Activated T-helper 1 cell treated with Interleukin-2 at 50 U/mL for 16 hours (primary cell): ENCODE measurements at places on chromosomes 2 and 18.

DNA sequence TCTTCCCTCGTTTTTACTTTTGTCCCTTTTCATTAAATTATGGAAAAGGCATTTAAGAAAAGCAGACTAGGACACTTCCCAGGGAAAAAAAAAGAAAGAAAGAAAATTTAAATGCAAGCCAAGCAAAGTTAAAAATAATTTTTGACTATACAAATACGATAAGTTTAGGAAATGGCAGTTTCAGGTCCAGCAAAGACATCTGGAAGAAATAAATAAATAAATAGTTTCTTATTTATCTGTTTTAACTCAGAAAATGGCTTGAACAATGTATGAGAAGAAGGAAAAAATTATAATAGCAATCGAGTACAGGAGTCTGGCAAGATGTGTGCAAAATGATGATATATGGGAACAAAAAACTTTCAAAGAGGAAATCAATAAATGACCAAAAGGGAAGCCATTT is 114.6 kb upstream of the NCKAP5 start:
- no peak for DNase-seq

DNA sequence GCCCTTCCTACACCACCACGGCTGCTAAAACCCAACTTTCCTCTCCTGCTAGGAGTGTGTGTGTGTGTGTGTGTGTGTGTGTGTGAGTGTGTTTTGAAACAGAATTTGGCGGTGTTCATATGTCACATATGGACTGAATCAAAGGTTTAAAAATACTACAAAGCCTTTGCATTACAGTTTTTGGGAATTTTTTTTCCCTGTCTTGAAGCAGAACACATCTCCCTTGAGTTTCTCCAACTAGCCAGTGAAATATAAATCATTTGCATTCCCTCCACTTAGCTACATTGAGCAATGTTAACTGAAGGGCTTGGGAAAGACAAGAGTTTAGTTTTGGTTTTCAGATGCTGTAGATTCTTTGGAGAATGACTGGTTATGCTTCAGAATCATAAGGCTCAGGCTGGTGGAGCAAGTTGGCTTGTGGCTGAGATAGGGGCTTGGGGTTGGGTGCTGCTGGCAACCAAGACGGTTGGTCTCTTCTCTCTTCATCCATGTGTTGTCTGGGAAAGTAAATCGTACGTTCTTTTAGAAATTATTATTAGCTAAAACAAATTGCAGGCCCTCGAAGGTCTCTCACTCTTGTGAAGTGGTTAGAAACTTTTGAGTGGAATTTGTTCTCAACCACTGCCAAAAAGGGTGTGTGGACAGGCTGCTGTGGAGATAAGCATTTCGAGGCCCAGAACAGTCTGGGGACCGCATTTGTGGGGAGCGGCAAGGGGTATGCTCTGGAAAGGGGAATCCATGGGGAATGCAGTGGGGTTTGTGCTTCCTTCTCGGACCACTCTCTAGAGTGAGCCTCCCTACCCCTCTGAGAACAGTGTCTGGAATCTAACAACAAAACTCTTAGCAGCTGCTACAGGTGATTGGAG is 1.4 kb downstream of the NRP2 start:
- DNase-seq, result no peak

- no peak for DNase-seq
These were observed 61.3 kb downstream of the MRPS9 start for GRCh38 chr2:105099153-105099552.

- no peak for DNase-seq
These were observed 187.6 kb downstream of the DOK6 start for GRCh38 chr18:69588301-69588700.

DNA sequence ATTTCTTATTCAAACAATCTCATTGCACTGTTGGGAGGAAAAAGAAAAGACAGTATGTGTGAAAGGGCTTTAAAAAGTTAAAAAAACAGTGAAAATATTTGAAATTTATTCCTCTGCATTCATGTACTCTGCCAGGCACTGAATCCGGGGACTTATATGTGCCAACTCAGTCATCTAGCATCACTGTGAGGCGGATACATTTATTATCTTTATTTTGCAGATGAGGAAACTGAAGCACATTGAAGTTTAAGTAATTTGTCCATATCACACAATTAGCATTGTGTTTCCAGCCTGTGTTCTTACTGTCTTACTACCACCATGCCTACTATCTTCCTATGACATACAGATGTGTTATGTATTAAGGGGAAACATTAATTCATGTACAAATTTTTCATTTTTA is 1.8 kb downstream of the LCLAT1 start:
- no peak for DNase-seq

DNA sequence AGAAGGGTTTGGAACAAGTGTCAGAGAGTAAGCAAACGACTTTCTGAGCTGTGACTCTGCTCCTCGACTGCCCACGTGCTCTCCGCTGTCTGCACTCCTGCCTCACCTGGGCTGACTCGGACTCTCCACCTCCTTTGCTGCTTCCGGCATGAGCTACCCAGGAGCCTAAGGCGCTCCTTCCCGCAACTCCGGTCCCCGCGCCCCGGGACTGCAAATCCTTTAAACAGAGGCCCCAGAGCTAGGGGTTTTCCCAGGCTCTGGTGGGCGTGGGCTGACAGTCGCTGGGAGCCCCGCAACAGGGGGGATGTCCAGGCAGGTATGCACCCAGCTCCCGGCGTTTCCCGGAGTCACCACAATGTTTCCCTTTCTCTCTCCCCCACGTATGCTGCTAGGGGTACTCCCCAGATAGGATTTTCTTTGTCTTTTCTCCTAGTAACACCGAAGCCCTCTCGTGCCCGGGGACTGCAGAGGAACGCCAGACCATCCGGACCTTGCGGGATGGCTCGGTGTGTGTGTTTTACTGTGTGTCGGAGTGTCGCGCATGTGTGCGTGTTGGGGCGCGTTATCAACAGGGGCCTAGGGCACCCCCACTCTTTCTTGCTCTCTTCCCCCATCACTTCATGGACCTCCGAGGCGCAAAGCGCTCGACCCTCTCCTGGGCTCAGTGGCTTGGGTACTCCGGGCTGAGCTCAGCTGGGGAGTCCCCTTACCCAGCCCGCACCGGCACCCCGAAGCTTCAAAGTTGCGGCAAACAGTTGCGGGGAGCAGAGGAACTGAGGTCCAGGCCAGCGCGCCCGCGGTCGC is 691 bp upstream of the THSD7B start:
- DNase-seq, result no peak

GRCh38 chr2:232773815-232774214 is 2.5 kb downstream of the KCNJ13 start:
- no peak for DNase-seq

GRCh38 chr2:233133239-233133638 is 73.1 kb downstream of the INPP5D start:
- no peak for DNase-seq

- DNase-seq, result no peak
These were observed 192.3 kb downstream of the PMAIP1 start for GRCh38 chr18:60092073-60092472.

GRCh38 chr18:46335534-46336101 is 231.4 kb downstream of the HAUS1 start:
- no peak for DNase-seq

DNA sequence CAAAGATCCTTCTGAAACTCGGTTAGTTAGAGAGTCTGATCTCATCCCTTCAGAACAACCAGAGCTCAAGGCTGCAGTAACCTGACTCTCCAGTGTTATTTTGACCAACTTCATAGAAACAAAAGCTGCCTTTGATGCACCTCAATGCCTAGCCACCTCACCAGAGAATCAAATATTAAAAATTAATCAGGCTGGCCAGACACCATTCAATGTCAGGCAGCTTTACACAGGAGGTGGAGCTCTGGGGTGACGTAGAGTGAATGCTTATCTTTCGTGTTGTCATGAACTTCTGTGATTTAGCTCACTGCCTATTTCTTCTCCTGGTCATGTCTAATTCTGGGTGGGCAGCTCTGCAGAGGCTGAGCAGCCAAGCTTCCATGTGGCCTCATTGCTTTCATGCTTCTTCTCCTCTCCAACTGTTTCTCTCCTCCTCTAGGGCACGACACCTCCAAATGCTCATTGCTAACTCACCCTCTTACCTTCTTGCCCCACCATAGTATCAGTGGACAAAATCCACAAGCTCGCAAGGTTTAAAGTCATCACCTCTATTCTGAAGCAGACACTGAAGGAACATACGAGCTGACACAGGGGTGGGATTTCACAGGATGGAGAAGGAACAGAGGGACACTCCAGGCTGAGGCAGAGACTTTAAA is 39.4 kb downstream of the AAK1 start:
- DNase-seq, result no peak

- no peak for DNase-seq
These were observed 47.2 kb downstream of the EML6 start for GRCh38 chr2:54770676-54771075.

GRCh38 chr2:39567507-39567906 is 98.2 kb upstream of the TMEM178A start:
- no peak for DNase-seq

DNA sequence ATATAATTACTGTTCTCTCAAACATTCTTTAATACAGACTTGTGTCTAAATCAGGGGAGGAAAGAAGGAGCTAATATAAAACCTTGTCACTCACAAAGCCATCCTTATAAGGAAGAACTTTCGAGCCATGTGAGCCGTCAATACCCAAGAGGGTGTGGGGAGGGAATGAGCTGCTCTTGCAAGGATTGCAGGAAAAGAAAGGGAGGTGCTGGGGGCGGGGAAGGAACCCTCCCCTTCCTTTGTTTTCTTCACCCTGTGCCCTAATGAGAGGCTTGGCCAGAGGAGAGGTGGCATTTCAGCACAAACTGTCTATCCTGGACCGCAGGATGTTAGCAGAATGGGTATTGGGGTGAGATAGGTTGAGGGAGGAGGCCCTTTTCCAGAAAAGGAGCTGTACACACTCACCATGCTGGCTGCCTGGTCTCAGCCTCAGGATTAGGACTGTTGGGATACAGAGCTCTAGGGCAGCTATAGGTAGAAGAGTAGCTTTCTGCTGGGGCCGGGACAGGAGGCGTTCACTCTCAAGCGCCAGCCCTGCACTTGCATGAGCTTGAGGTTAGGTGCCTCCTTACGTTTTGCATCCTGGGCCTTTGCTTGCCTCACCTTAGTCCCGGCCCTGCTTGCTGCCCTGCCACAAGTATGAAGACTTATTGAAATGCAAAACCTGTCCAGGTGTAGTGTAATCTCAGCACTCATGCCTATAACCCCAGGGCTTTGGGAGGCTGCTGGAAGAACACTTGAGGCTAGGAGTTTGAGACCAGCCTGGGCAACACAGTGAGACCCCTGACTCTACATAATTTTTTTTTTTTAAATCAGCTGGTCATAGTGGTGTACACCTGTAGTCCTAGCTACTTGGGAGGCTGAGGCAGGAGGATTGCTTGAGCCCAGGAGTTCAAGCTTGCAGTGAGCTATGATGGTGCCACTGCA is 190.5 kb downstream of the LOXHD1 start:
- DNase-seq, result no peak

- no peak for DNase-seq
These were observed 383.4 kb downstream of the PTPRM start for GRCh38 chr18:7950380-7951136.

- no peak for DNase-seq
These were observed 50.2 kb downstream of the CABYR start for GRCh38 chr18:24189007-24189528.

GRCh38 chr18:1039421-1039820 is 134.8 kb downstream of the ADCYAP1 start:
- no peak for DNase-seq
